ENCODE measurements at places on chromosomes 7 and 10.

DNA sequence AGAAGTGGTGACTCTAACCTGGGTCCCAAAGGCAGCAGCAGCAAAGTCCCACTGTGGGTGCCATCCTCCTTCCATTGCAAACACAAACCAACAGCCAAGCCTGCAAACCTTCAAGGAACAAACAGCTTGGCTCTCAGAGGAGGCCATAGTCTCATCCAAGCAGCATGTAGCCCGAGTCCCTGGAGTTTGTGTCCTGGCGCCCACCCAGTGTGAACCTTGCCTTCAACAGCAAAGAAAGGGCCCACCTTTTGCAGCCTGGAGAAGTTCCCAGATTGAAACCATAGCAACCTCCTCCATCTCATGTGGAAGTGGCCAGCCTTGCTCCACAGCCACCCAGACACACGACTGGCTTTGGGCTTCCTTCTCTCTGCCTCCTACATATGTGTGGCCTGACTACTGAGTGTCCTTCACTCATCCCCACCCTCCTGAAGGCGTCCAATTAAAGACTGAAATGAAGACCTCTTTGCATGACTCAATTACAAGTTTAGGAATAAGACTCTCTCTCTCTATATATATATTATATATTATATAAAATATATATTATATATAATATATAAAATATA is 106.1 kb downstream of the C10orf90 start:
- DNase-seq, result no peak

DNA sequence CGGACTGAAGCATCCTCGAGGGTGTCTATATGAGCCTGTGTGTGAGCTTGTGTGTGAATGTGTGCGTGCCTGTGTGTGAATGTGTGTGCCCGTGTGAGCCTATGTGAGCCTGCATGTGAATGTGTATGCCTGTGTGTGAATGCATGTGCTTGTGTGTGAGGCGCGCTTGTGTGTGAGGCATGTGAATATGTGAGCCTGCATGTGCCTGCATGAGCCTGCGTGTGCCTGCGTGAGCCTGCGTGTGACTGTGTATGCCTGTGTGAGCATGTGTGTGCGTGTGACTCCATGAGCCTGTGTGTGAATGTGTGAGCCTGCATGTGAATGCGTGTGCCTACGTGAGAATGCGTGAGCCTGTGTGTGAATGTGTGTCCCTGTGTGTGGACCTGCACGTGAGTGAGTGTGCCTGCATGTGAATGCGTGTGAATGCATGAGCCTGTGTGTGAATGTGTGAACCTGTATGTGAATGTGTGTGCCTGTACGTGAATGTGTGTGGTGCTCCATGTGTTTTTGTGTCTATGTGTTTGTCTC is 33.4 kb downstream of the PDGFA start:
- DNase-seq, result no peak

GRCh38 chr10:30816159-30816819 is 186.7 kb upstream of the LYZL2 start:
- no peak for DNase-seq

GRCh38 chr7:76292213-76292573 is 10.3 kb upstream of the HSPB1 start:
- DNase-seq, result no peak

- DNase-seq, result no peak
Measured at GRCh38 chr10:6048281-6049030, 13.7 kb downstream of the IL2RA start.

- no peak for DNase-seq
Measured at GRCh38 chr10:62924344-62924748, 108.2 kb upstream of the EGR2 start.

DNA sequence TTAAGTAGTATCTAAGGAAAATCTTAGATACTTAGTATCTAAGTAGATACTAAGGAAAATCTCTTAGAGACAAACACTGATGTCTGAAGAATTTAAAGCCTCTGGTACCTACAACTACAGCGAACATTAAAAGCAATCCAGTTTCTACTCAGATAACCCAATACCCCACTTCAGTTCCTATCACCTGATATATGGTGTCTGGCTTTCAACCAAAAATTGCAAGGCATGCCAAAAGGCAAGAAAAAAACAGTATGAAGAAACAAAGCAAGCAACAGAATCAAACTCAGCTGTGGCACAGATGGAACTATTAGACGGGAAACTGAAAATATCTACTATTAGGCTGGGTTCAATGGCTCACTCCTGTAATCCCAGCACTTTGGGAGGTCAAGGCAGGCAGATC is 31.1 kb downstream of the ARHGAP12 start:
- DNase-seq, result no peak

- no peak for DNase-seq
Measured at GRCh38 chr7:107591421-107591820, 11.4 kb downstream of the BCAP29 start.
